ENCODE measurements at places on chromosomes 1 and 21. TPM values are rescaled to one million over a fixed set of nuclear protein-coding genes. Genes with fewer than 3 reads are reported as not detected.

DNA sequence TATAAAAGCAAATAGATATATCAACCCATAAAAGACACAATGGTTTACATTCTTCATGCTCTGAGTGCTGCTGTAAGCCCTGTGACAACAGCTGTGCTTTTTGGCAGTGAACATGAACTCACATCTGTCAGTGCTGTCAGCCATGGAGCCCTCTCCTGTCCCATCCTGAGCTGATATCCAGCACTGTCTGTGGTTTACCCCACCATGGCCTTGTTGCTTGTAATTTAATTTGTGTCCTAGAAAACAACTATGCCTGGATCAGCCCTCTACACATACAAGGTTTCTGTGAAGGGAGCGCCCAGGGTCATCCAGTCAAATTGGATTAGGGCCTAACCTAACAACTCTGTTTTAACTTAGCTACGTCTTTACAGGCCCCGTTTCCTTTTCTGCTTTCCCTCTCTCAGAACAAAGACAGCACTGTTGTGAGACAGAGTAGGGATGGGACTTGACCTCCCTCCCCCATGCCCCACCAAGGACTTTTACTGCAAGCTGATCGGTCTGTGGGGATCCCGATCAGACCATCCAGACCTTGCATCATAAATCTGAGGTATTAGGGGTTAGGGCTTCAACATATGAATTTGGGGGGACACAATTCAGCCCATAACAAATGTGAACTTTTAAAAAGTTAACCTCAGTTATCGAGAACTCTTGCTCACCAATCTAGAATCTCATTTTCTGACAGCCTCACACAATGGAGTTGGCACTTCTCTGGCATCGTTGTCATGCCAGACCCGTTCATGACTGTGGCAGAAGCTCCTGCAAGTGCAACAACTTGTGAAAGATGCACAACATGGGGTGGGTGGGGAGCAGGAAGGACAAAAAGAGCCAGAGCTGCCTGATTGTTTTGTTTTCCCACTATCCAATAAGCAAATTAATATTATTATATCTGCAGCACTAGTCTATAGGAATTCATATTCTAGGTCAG is 16.4 kb upstream of the SLC44A3 start:
- peak; percentile 28 for DNase-seq

DNA sequence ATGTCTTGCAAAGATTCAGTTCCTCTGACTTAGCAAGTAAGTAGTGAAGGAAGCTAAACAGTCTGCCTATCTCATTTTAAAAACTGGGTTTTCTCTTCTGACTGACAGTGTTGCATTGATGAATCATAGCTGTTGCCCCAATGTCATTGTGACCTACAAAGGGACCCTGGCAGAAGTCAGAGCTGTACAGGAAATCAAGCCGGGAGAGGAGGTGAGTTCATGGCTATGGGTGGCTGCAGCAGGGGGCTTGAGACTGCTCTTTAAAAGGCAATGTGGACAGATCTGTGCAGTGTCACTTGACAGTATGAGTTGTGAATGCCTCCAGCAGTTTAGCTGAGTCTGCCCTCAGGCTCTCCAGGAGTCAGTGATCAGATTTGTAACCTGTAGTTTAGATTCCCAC is 46.6 kb downstream of the SMYD2 start:
- no peak for DNase-seq

The SLC9A1 gene
- 24.2 TPM for total RNA-seq

The SPATA6 gene
- total RNA-seq: 24.5 TPM

- no peak for DNase-seq
Observed at GRCh38 chr1:230002164-230002803, 64.8 kb upstream of the GALNT2 start.

The PRAMEF20 gene
- not detected for total RNA-seq

DNA sequence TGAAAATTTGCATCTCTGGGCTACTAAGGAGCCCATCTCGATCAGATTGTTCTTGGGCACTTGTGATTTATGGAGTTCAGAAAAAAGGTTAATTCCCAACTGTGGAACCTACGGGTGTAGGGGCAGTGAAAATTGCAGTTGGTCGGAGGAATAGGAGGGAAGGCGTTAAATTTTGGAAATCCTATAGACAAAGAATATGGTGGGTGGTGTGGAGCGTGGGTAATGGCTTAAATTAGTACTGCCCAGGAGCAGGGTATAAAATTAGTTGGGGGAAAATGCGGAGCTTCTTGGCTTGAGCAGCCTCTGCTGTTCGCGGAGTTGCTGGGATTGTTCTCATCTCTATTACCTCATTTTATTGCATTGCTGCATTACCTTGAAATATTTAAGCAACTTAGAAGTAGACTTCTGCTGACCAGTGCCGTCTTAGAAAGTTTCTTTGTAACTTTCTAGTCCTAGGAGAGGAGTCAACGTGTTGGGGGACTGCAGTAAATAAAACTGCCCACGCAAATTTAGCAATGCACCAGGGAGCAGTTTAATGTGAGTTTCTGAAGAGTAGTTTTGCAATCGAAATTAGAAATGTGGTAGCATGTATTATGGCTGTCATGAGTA is 514 bp downstream of the S1PR1 start:
- DNase-seq: no peak

DNA sequence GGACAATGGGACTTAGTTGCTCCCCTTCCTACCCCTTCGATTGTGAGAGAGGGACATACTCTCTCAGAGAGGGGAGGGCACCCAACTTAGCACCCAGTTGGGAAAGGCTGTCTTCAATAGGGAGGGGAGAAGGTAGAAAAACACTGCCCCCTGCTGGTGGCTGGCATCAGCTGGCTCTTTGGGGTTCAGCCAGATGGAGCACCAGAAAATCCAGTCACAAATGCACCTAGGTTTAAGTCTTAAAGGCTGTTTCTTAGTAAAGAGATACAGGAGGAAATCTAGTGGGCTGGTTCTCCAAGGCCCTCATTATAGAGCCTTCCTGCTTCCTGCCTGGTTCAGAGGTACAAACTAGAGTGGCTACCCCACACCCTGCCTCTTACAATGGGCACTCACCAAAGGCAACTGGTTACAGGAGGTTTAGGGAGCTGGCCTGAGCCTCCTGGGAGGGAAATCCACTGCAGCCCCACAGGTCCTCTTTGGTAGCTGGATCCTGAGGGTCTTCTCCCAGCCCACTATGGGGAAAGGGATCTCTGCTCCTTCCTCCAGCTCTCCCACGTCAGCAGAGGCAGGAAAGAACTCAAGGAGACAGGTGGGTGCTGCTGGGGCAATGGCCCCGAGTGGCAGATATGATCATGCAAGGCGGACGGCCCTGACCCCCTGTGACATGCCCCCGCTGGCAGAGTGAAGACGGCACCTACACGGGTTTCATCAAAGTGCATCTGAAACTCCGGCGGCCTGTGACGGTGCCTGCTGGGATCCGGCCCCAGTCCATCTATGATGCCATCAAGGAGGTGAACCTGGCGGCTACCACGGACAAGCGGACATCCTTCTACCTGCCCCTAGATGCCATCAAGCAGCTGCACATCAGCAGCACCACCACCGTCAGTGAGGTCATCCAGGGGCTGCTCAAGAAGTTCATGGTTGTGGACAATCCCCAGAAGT is 28.3 kb downstream of the EIF2D start:
- DNase-seq: peak; percentile 75

The CGN gene
- 7.2 TPM for total RNA-seq

- DNase-seq: no peak
Observed at GRCh38 chr1:203652724-203653461, 26.3 kb downstream of the ATP2B4 start.

- DNase-seq: no peak
Observed at GRCh38 chr1:86387916-86388627, 8.1 kb downstream of the ODF2L start.

The CNR2 gene
- total RNA-seq: not detected

GRCh38 chr1:147281950-147282349 is 39.5 kb downstream of the CHD1L start:
- no peak for DNase-seq

DNA sequence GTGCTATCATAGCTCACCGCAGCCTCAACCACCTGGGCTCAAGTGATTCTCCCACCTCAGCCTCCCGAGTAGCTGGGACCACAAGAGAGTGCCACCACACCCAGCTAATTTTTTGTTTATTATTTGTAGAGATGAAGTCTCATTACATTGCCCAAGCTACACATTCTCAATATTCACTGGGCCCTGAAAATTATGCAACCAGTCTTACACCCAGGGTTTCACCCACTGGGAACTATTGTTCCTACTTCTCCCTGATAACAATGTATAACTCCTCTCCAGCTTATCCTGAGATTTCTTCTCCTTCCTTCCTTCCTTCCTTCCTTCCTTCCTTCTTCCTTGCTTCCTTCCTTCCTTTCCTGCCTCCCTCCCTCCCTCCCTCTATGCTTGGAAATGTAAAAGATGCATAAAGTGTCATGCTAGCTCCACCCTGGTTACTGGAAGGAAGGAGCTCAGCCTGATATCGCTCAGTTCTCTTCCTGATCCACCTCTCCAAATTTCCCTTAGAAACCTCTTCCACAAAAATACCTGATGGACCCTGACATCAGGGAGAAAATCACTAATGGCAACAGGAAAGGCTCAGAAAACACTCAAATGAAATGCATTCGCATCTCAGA is 11.2 kb upstream of the VSIG8 start:
- no peak for DNase-seq

The EFNA1 gene
- 0.50 TPM for total RNA-seq

DNA sequence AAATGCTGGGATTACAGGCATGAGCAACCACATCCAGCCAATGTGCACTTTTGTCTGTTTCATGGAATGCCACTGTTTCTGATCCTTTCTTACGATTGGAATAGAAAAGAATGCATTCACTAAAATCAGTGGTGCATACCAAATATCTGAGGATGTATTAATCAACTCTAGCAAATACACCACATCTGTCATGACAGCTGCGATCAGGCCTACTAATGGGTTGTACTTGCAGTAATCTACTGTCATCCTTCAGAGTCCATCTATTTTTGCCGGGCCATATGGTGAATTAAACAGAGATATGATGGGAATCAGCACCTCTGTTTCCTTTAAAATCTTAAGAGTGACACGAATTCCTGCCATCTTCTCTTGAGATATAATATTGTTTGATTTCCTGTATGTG is 8.5 kb upstream of the USP1 start:
- DNase-seq: no peak

The PDZK1IP1 gene
- not detected for total RNA-seq

The CIART gene
- total RNA-seq: 3.7 TPM

DNA sequence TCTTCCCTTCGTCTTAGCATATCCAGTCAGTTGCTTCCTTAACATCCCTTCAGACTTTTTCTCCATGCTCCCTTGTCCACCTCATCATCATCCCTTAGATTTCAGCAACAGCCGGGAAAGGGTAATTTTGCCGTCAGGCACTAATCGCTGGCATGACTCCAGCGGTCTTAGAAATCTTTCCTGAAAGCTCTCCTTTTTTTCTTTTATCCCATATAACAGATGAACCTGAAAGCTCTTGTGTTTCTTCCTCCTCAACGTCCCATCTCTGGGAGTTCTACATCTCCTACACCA is 10.4 kb upstream of the BOLA1 start:
- no peak for DNase-seq

GRCh38 chr21:29875036-29875716 is 64.6 kb downstream of the GRIK1 start:
- DNase-seq: no peak

DNA sequence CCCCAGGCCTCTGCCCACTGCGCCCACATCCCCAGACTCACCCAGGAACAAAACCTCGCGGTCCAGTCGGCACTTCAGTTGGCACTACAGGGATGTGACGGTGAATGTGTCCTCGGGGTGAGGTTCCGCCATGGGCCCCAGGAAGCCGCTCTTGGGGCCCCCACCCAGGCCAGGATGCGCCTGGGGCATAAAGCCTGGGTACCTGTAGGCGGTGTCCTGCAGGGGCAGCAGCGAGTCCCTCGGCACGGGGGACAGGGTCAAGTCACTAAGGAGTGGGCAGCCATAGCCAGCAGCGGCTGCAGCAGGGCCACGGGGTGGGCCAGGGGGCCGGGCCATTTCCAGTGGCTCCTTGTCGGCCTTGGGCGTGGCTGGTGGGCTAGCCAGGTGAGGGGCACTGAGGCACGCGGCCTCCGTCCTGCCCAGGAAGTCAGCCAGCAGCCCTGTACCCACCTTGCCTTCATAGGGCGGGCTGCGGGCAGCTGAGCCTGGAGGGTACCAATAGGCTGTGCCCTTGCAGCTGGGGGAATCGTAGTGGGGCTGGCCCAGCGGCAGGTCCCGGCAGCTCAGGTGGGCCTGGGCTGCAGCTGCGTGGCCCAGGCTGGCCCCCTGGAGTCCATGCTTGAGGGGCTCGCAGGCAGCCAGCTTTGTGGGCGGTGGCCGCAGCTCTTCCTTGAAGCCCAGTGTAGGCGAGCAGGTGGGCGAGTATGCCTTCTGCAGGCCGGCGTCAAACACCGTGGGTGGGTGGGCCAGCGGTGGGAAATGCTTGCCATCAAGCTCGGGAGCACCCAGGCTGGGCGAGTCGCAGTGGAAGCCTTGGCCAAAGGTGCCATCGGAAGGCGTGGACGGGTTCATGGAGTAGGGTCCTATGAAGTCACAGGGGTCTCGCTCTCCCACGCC is 56.5 kb downstream of the AHDC1 start:
- no peak for DNase-seq

- no peak for DNase-seq
Observed at GRCh38 chr1:235403593-235403992, 36.4 kb downstream of the TBCE start.

The LRRC38 gene
- not detected for total RNA-seq

The AGT gene
- total RNA-seq: 0.16 TPM

DNA sequence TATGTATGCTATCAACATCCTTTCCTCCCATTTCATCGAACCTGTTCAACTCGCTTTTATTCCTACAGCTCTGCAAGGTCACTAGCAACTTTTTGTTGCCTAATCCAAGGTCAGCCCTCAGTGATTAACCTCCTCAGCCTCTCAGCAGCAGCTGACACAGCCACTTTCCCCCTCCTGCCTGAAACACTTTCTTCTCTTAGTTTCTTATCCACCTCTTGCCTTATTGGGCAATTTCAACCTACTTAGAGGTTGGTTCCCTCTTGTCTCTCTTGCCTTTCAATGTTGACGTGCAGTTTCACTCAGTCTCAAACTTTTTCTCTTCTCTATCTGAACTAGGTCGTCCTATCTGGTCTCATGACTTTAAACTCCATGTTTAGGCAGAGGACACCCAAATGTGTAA is 156.3 kb downstream of the C1orf94 start:
- DNase-seq: no peak

DNA sequence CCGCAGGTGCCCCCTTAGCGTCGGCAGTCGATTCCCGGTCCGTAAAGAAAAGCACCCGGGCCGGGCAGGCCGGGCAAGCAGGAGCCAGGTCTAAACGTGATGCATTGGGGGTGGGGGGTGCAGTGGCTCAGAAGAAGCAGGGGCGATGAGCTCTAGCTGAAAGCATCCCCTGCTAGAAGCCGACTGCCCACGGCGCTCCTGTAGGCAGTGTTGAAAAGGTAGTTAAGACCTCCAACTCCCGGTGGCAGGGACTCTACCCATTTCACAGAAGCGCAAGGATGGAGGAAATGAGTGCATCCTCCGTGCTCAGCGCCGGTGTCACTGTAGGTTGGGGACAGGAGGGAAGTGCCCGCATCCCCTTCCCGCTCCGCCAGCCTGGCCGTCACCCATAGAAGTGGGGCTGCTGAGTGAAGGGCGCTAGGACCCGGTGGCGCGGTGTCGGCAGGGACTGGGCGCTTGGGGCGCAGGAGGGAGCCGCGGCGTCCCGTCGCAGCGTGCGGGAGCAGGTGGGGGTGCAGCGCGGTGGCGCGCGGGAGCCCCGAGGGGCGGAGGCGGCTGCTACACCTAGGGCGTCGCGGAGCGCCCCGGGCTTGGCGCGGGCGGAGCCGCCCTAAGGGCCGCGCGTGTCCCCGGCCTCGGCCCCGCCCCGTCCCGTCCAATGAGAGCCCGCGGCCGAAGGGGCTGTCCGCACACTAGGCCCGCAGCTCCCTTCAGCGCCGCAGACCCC is at the start of gene WNT2B:
Gene WNT2B, plus strand, starts transcription at position 688 of the 727 bp plus-strand sequence. CDS start 298 bp downstream, outside the sequence.
- DNase-seq: peak; percentile 15

GRCh38 chr1:78586572-78586971 is 33.7 kb upstream of the IFI44L start:
- no peak for DNase-seq

The RUNX3 gene
- total RNA-seq: 0.16 TPM
